ENCODE measurements at places on chromosomes 16 and 17.

DNA sequence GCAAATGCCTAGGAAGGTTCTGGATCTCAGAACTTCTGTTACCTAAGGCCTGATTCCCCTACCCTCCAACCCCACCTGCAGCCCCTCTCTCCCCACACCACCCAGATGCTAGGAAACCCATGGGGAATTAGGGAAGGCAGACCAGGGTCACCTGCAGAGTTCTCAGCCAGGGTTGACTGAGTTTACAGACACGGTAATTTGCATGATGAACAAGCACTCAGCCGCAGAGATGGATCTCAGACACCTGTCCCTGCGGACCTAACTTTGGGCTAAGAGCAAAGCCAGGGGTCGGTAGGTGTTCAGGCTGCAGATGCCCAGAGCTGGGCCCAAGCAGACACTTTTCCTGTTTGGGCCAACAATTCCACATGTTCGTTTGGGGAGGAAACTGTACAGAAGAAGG, 2.9 kb downstream of the ABI3 start:
- H3K27ac ChIP-seq, result no peak overlapping the region
- no peaks in the 10 kb centered on the region for H3K36me3 ChIP-seq
- peak; percentile 5 for DNase-seq

DNA sequence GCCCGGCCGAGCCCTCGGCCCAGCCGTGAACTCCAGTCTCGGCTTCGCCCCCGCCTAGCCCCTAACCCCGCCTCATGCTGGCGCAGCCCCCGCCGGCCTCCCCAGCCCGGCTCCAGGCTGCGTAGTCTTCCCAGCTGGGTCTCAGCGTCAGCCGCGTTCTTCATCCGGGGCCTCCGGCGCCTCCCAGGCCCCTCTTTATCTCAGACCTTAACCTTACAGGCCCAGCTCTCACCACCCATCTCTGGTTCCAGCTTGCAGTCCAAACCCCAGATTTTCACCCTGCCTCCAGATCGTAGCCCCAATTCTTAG, at the start of gene PROCA1:
Gene PROCA1 (minus strand): TSS at position 166 of the 309 bp plus-strand sequence. CDS start 228 bp downstream, outside the sequence.
- peak within 1 kb of the TSS; percentile 69 for H3K4me3 ChIP-seq
- H3K27ac ChIP-seq, result peak within 1 kb of the TSS; percentile 78
- no peaks in the 10 kb centered on the region for H3K4me1 ChIP-seq
- H3K36me3 ChIP-seq, result no peaks in the 10 kb centered on the region
- H3K27me3 ChIP-seq, result no peaks in the 10 kb centered on the region
- no peak for DNase-seq

GRCh38 chr16:70687671-70688245, 1.9 kb upstream of the MTSS2 start:
- no peaks in the 10 kb centered on the region for H3K27me3 ChIP-seq
- no peak overlapping the region for H3K4me3 ChIP-seq
- peaks cover 88% of the 10 kb centered on the region for H3K4me1 ChIP-seq
- peaks cover 4% of the 10 kb centered on the region for H3K36me3 ChIP-seq

GRCh38 chr16:2663553-2664546, 18.5 kb upstream of the KCTD5 start:
- H3K27me3 ChIP-seq, result no peaks in the 10 kb centered on the region
- H3K27ac ChIP-seq, result peak overlapping the region; percentile 7
- DNase-seq, result no peak
- no peak overlapping the region for H3K4me3 ChIP-seq
- peaks cover 24% of the 10 kb centered on the region for H3K36me3 ChIP-seq
- H3K4me1 ChIP-seq, result no peaks in the 10 kb centered on the region

GRCh38 chr17:50708050-50709000, 611 bp upstream of the ANKRD40 start:
- DNase-seq, result no peak
- H3K27ac ChIP-seq, result peak overlapping the region; percentile 98
- H3K4me3 ChIP-seq, result peak overlapping the region; percentile 80
- H3K27me3 ChIP-seq, result no peaks in the 10 kb centered on the region
- peaks cover 10% of the 10 kb centered on the region for H3K4me1 ChIP-seq
- peaks cover 19% of the 10 kb centered on the region for H3K36me3 ChIP-seq

- H3K4me1 ChIP-seq, result no peaks in the 10 kb centered on the region
- H3K27me3 ChIP-seq, result no peaks in the 10 kb centered on the region
- no peak for DNase-seq
- H3K27ac ChIP-seq, result no peak overlapping the region
- no peak overlapping the region for H3K4me3 ChIP-seq
Measured at GRCh38 chr16:57113042-57113453, 20.7 kb downstream of the CPNE2 start.

DNA sequence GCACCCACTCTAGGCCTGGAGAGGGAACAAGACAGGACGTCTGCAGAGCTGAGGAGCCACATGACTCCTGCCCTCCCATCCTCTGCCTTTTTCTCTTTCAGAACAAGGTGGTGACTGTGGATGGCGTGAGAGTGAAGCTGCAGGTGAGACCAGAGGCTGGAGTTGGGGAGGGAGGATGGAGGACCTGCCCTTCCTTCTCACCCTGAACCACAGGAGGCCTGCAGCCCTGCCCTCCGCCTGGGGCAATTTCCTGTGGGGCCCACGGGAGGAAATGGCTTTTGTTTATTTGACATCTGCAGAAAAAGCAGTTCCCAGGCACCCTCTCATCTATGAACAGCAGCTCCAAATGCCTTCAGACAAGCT, 5.1 kb downstream of the RAB37 start:
- no peak overlapping the region for H3K27ac ChIP-seq
- DNase-seq, result no peak
- H3K4me1 ChIP-seq, result no peaks in the 10 kb centered on the region
- H3K36me3 ChIP-seq, result no peaks in the 10 kb centered on the region
- H3K4me3 ChIP-seq, result no peak overlapping the region

GRCh38 chr17:70786081-70786480, 616.7 kb downstream of the KCNJ2 start:
- no peak for DNase-seq
- no peaks in the 10 kb centered on the region for H3K36me3 ChIP-seq
- no peaks in the 10 kb centered on the region for H3K4me1 ChIP-seq

DNA sequence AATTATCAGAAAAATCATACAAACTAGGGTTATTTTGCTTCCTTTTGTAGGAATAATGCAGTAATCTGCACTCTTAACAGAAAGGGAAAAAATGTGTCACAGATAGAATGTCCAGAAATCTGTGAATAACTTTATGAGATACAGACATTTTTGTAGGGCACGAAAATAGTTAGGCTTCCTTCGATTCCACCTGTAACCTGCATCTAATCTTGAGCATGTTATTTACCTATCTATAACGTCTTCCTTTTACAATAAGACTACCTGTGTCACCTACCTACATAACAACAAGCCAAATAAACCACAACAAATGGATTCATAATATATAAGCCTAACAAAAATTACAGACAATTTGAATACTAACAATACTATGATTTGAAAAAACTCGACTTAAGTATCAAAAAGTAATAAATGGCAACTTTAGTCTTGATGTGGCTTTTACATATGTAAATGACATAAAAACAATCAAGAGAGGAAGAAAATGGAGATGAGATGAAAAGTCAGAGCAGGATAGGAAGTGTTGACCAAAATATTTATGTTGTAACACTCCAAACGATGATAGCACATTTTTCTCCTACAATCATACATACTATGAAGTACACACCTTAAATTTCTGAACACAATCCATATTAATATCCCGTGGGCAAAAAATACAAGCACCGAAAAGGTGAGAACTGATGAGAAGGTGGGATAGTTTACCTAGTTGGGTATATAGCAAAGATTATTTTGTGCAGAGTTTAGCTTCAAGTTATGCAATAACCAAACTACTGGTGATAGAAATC, 2.5 kb downstream of the STAT5B start:
- H3K36me3 ChIP-seq, result no peaks in the 10 kb centered on the region
- no peak for DNase-seq
- no peak overlapping the region for H3K4me3 ChIP-seq
- no peaks in the 10 kb centered on the region for H3K27me3 ChIP-seq

GRCh38 chr17:27521281-27522027, 65.2 kb downstream of the KSR1 start:
- H3K36me3 ChIP-seq, result no peaks in the 10 kb centered on the region
- no peak overlapping the region for H3K4me3 ChIP-seq
- H3K27me3 ChIP-seq, result no peaks in the 10 kb centered on the region
- no peaks in the 10 kb centered on the region for H3K4me1 ChIP-seq
- no peak overlapping the region for H3K27ac ChIP-seq

DNA sequence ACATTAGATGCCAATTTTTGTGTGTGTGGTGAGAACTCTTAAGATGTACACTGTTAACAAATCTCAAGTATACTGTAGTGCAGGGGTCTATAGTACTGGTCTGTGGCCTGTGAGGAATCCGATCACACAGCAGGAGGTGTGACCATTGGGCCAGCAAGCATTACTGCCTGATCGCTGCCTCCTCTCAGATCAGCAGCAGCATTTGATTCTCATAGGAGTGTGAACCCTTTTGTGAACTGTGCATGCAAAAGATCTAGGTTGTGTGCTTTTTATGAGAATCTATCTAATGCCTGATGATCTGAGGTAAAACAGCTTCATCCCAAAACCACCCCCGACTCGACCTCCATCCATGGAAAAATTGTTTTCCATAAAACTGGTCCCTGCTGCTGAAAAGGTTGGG, 12.6 kb downstream of the ZNF267 start:
- H3K4me3 ChIP-seq, result no peak overlapping the region
- peaks cover 92% of the 10 kb centered on the region for H3K36me3 ChIP-seq
- no peaks in the 10 kb centered on the region for H3K4me1 ChIP-seq
- no peak for DNase-seq

DNA sequence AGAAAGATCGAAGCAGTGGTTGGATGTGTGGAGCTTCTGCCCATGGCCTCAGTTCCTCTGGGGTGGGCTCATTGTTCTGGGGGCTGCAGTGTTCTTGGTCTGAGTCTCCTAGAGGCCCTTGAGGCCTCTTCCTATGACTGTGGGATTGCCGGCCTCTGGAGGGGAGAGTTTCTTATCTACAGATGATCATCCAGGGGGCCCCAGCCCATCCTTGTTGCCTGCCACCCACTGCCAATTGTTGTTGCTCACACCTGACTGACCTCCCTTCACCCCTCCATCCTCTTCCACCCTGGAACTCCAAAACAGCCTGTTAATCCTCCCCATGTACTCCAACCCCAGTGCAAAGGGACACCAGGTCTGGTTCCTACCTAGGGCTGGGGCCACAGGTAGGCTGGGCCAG, 5.9 kb downstream of the B3GNT9 start:
- H3K27me3 ChIP-seq, result no peaks in the 10 kb centered on the region
- DNase-seq, result no peak
- no peaks in the 10 kb centered on the region for H3K4me1 ChIP-seq
- H3K27ac ChIP-seq, result no peak overlapping the region
- no peak overlapping the region for H3K4me3 ChIP-seq

GRCh38 chr17:60398227-60398959, 6.5 kb upstream of the USP32 start:
- H3K27ac ChIP-seq, result no peak overlapping the region
- no peaks in the 10 kb centered on the region for H3K27me3 ChIP-seq
- no peak overlapping the region for H3K4me3 ChIP-seq

DNA sequence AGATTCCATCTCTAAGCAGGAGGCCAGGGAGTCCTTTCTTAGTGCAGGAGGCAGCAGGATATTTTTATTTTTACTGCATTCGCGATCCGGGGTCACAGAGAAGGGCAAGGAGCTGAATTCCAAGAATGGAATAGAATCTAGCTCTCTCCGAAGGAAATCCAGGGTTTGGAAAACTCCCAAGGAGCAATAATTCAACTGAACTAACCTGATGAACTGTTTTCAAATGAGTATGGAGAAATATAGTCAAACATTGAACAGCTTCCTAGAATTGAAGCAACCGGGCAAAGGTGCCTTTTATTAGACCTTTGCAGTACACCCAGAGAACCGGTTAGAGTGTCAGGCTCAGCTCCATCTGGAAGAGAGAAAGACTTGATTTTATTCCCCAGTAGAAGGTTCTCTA, 120.7 kb upstream of the MAF start:
- no peaks in the 10 kb centered on the region for H3K27me3 ChIP-seq
- H3K4me3 ChIP-seq, result no peak overlapping the region
- H3K27ac ChIP-seq, result no peak overlapping the region

GRCh38 chr17:82098939-82099763, 1.1 kb upstream of the FASN start:
- peak overlapping the region; percentile 79 for H3K27ac ChIP-seq
- H3K4me3 ChIP-seq, result peak overlapping the region; percentile 70
- H3K27me3 ChIP-seq, result no peaks in the 10 kb centered on the region
- peaks cover 63% of the 10 kb centered on the region for H3K4me1 ChIP-seq

- no peaks in the 10 kb centered on the region for H3K4me1 ChIP-seq
- H3K27ac ChIP-seq, result no peak overlapping the region
- no peak overlapping the region for H3K4me3 ChIP-seq
- peaks cover 23% of the 10 kb centered on the region for H3K27me3 ChIP-seq
Measured at GRCh38 chr17:77929180-77929564, 29.3 kb upstream of the TNRC6C start.

DNA sequence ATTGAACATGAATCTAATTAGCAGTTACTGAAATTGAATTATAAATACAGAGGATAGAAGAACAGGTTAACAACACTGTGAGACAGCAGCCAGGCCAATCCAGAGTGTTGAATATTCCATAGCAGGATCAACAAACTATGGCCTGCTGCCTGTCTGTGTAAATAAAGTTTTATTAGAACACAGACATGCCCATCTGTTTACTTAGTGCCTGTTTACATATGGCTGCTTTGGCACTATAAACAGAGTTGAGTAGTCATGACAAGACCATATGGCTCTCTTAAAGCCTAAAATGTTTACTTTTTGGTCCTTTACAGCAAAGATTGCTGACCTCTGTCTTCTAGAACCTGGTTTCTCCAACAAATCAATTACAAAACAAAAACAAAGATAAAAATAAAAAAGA, 115.4 kb upstream of the CDC42EP4 start:
- H3K4me3 ChIP-seq, result no peak overlapping the region
- no peak overlapping the region for H3K27ac ChIP-seq
- no peaks in the 10 kb centered on the region for H3K36me3 ChIP-seq
- no peak for DNase-seq
- H3K27me3 ChIP-seq, result no peaks in the 10 kb centered on the region

DNA sequence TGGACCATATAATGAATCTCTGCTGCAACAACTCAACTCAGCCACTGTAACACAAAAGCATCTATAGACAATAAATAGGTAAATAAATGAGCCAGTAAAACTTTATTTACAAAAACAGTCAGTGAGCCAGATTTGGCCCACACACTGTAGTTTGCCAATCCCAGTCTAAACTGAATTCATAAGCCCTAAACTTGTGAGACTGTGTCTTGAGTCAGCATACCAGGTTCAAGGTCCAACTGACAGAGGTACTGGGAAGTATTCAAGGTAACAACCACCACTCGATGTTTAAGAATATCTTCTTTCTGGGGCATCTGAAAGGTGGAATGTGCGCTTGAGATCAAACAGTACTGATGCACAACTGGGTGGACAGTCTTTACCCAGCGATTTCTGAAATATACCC, 94.2 kb downstream of the HELZ start:
- no peak overlapping the region for H3K4me3 ChIP-seq
- peaks cover 13% of the 10 kb centered on the region for H3K4me1 ChIP-seq
- H3K27ac ChIP-seq, result peak overlapping the region; percentile 81
- H3K36me3 ChIP-seq, result peaks cover 51% of the 10 kb centered on the region
- no peaks in the 10 kb centered on the region for H3K27me3 ChIP-seq
